ENCODE measurements at places on chromosomes 3 and 15.
A peak's percentile ranks its signal among the peaks of the same experiment; 100 is the strongest.

DNA sequence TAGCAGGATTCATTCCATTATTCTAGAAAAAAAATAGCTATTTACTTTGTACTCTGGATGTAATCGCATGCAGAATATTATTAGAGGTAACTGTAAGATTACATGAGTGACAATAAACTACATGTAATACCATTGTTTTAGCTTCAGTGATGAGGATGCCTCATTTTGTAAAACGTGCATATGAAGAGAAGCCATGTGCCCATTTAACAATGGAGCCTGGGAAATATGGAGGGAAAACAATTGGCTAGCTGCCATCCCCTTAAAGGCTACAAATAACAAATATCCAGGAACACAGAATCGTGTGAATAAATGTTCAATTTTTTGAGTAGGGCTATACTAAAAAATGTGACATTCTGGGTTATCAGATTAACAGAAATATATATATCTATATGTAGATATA, 151.1 kb downstream of the SAMMSON start:
- DNase-seq = no peak

DNA sequence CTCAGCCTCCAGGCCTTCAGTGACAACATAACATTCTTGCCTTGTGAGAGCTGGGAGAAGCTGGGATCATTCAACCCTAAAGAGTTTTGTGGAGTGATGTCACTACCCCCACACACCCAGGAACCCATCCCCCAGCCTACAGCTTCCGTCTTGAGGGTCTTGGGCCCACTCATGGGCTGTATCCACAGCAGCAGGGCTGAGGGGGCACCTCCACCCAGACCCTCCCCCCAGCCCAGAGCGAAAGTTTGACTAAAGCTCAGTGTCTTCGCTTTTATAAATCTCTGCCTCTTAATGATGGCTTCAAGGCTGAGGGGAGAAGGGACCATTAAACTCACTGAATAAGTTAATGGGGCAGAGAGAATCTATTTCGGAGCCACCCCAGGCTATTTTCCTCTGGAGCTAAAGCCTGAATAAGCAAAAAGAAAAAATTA, 23.8 kb downstream of the NTRK3 start:
- no peak for DNase-seq

- DNase-seq = no peak
Observed at GRCh38 chr15:86010398-86010797, 69.3 kb upstream of the AGBL1 start.

- no peak for DNase-seq
Observed at GRCh38 chr3:179147514-179147872, 664 bp upstream of the PIK3CA start.

- DNase-seq = no peak
Observed at GRCh38 chr3:57512166-57512565, 32.0 kb downstream of the DNAH12 start.

DNA sequence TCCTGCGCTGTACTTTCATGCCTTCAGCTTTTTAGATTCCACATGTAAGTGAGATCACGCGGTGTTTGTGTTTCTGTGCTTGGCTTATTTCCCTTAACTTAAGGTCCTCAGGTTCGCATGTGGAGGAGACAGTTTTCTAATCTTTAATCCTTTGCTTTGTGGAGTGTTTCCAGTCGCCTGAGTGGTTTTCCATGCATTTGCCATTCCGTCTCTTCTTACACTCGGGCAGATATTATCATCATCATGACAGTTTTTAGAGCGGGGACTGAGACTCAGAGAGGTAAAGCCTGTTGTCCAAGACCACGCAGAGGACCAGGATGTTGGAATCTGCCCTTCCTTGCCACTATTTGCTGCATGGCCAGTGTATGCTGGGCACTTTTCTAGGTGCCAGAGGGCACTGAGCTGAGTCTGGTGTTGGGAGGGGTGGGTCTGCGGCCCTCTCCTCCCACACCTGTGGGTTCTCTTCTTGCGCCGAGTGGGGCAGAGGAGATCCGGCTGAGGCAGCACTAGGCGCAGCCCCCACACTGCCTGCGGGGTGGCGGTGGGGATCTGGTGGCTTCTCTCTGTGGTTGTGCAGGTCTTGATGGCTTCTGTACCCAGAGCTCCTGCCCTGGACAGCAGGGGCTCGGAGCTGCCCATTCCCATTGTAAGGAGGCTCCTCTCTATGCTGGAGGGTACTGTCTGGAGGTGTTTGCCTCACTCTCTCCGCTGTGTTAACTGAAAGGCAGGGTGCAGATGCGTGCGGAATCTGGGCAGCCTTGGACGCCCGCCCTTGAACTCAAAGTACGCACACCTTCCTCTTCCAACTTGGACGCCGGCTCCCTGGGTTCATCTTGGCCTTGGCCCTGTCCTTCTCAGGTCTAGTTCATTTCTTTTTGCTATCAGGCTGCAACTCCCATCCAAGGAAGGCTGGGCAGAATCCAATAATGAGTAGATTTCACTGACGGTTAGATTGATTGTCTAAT, 156.0 kb upstream of the RGMA start:
- no peak for DNase-seq

DNA sequence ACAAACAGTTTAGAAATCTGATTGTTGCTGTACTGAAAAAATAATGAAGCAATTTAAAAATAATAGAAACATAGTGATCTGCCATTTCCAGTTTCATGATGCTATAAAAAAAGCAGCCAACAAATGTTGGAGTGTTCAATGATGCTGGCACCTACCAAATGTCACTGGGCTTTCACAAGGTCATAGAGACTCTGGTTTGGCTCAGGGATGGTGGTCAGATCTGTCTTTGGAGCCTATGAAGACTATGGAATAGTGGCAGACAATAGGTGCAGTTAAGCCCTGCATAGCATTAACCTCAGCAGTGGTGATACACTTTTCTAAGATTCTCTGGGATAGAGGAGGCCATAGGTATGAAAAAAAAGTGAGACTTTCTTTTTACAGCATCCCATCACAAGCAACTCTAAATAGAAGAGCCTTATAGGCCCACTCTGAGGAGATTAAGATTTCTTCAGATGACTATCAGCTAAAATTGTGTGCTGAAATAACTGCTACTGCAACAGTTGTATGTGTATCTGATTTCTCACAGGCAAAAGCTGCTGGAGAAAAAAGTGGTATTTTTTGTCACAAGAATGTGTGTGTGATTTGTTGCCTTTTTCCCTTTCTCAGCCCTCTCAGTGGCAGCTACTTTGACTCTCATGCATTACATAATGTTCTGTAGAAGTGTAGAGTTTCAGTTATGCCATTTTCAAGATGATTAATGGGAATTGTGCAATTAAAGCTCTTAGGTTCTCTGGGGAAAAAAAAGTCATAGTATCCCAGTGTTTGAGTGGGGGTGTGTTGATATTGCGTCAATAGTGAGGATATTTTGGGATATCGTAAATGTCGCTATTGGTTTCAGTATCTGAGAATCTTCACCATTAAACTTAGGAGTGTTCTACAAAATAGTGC, 137.4 kb downstream of the MBNL1 start:
- no peak for DNase-seq

DNA sequence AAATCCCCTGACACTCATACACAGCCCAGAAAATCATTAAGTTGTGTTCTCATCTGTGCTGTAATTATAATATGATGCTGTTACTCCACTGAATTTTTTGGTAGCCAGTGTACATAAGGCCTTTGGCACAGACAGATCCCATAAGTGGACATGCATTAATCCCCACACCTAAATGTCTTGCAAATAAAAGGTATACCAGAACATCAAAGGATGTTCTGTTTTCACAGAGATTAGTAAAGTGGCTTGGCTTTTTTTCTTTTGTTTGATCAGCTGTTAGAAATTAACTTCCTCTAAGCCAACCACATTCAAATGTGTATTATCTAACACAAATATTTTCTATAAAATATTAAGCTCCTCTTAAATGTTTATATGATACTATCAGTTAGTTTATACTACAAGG, 2.7 kb downstream of the SST start:
- DNase-seq = no peak

GRCh38 chr3:186940967-186941366, 10.6 kb downstream of the ST6GAL1 start:
- DNase-seq = no peak

GRCh38 chr3:130671545-130672312, 74.9 kb downstream of the PIK3R4 start:
- no peak for DNase-seq

DNA sequence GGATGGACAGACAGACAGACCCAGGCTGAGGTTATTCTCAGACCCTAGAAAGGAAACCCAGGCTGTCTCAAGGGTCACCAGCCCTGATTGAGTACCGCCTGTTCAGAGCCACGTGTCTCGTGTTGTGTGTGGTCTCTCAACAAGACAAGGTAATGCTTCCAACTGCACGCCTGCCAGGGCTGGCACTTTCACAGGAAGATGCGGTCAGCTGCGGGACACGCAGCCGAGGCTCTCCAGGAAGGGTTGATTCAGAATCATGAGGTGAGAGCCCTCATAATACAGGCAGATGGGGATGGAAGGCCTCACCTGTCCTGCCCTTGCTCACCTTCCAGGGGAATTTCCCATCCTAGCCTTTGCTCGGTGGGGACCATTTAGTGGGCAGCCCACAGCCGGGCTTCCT, 81.4 kb downstream of the TOP2B start:
- no peak for DNase-seq

DNA sequence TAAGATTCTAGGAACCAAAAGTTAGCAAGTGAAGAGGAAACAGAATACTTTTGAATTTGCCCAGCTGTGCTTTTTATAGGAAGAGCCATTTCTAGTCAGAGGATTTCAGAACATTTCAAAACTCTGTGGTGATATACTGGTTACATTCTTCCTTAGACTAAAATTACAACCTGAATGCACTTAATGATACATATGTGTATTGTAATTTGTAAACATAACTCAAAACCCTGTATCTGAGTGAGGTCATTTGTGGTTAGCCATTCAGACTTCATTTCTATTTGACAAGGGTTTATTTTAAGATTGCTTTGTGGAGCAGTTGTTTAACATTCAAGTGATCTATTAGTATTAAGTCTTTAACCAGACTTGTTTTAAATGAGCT, 59.4 kb upstream of the TRIM71 start:
- no peak for DNase-seq

DNA sequence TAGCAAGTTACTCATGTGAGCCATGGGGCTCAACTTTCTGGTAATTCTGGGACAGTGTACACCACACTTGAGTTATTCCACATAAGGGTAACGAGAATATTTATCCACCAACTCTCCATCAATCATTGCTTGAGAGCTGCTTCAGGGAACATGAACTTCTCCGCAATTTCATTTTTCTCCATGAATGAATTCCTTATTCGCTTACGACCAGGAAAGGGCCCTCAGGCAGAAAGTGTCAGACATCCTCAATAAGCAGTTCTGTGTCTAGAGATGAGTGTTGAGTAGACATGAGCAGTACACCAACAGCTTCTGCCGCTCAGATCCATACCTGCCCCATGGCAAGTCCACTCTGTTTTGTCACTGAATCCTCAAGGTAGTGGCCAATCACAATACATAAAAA, 24.8 kb upstream of the IQCF2 start:
- DNase-seq = no peak

GRCh38 chr3:193782276-193782647, 189.3 kb downstream of the OPA1 start:
- DNase-seq = no peak

- no peak for DNase-seq
Observed at GRCh38 chr3:192122832-192123594, 604.3 kb downstream of the FGF12 start.

GRCh38 chr15:57727031-57727430, 20.5 kb downstream of the POLR2M start:
- no peak for DNase-seq

DNA sequence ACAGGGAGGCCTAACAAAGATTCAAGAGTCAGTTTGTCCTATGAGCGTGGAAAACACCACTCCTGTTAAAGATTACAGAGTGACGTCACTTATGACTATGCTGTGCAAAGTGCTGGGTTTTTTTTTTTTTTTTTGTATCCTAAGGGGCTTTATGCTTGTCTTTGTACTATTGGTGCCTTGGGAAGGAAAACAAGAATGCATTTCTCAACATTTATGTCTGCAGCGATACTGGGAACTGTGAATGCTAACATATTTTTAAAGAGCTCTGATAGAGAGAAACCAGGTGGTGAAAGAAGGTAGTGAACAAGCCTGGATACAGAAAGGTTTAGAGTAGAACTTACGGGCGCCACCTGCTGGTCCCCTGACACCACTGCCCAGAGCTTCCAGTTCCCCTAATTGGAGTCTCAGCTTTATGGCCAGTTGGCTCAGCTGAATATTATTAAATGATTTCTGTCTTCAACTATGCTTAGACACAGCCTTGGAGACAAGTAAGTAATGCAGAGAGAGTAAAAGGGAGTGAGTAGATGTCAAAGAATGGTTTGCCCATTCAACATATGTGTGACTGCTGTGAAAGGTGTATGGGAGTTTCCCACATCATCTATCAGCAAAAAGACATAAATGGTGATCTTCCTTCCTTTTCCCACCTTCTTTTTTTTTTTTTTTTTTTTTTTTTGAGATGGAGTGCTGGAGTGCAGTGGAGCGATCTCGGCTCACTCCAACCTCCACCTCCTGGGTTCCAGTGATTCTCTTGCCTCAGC, 807.9 kb upstream of the CFAP20DC start:
- DNase-seq = peak; percentile 67

DNA sequence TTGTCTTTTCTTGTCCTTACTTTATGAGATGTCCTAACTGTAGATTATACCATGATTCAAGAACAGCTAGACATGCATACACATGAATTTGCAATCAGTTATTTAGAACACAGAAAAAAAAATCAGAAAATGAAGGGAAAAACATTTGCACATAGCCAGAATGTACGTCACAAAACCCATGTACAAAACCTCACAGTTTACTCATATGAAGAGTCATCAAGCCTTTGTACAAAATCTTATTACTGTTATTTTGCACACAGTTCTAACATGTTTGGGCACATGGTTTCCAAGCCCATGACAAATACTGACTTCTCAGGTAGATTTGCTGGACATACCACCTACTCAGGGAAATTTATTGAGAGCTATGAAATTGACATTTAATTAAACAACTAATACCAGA, 48.2 kb downstream of the MAP3K13 start:
- DNase-seq = no peak

DNA sequence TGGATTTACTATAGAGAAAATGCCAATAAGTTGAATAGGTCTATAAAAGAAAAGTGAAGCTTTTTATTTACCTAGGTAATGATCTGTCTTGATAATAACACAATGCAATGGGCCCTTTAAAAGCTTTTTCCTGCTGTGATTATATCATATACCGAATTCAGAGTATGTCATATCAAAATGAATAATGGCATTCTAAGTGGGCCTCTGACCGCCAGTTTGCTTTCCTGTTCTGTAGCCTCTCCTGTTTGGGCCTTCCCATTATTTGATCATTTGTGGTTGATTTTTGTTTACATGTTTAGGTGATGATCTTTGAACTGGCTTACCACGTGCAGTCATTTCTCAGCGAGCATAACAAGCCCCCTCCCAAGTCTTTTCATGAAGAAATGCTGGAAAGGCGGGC, 14.9 kb downstream of the EIF2AK4 start:
- no peak for DNase-seq

GRCh38 chr15:63892794-63893441, 59.2 kb upstream of the HERC1 start:
- no peak for DNase-seq
